SJCRH30 (cell line): ENCODE measurements at places on chromosomes 7 and 10. TPM values are rescaled to one million over a fixed set of nuclear protein-coding genes. Genes with fewer than 3 reads are reported as not detected.
A peak's percentile ranks its signal among the peaks of the same experiment; 100 is the strongest.

GRCh38 chr10:101660256-101660655 lies 34.7 kb downstream of the FBXW4 start:
- H3K4me1 ChIP-seq, result no peaks in the 10 kb centered on the region
- peaks cover 43% of the 10 kb centered on the region for H3K36me3 ChIP-seq
- no peak overlapping the region for H3K4me3 ChIP-seq
- H3K27ac ChIP-seq, result no peak overlapping the region
- DNase-seq, result no peak

GRCh38 chr7:157587805-157588560 lies 251.2 kb downstream of the DNAJB6 start:
- DNase-seq, result peak; percentile 40
- H3K27me3 ChIP-seq, result no peaks in the 10 kb centered on the region
- no peak overlapping the region for H3K27ac ChIP-seq
- no peak overlapping the region for H3K4me3 ChIP-seq
- no peaks in the 10 kb centered on the region for H3K4me1 ChIP-seq
- peaks cover 2% of the 10 kb centered on the region; the same call in 1 of the 2 replicates for H3K36me3 ChIP-seq

PIP gene
- total RNA-seq, result not detected in 2 replicates

GRCh38 chr10:3354174-3354900 lies 181.8 kb upstream of the PITRM1 start:
- H3K27ac ChIP-seq, result no peak overlapping the region
- no peaks in the 10 kb centered on the region for H3K4me1 ChIP-seq
- H3K36me3 ChIP-seq, result no peaks in the 10 kb centered on the region
- no peak overlapping the region for H3K4me3 ChIP-seq
- DNase-seq, result no peak

DNA sequence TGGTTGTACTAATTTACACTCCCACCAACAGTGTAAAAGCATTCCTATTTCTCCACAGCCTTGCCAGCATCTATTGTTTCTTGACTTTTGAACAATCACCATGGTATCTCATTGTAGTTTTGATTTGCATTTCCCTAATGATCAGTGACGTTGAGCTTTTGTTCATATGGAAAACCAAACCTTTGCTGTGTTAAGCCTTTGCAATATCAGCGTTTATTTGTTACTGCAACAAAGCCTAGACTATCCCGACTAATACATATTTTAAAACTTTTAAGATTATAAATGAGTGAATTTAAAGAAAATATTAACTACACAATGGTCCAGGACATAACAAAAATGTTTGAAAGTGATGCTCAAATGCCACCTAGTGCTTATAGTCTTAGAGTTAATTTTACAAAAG lies 26.6 kb downstream of the TRIL start:
- peaks cover 6% of the 10 kb centered on the region for H3K4me1 ChIP-seq
- H3K27ac ChIP-seq, result no peak overlapping the region
- H3K4me3 ChIP-seq, result no peak overlapping the region
- H3K27me3 ChIP-seq, result no peaks in the 10 kb centered on the region

DNA sequence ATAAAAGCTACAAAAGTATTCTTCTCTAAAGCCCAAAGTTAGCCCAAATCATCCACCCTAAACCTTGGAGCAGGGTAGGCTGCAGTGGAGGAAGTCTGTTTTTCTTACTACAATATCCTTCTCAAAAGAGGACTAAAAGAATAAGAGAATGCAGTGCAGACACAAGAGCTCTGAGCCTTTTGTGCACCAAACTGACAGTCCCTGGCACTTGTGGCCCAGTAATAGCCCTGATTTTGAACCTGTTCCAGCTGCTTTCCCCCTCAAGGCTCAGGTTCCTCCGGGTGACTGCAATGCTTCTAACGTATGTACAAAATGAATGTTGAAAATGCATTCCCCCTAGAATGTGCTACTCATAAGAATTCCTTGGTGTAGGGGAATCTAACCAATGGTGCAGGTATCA lies 154.4 kb downstream of the JAZF1 start:
- H3K36me3 ChIP-seq, result no peaks in the 10 kb centered on the region
- no peaks in the 10 kb centered on the region for H3K27me3 ChIP-seq
- no peak overlapping the region for H3K27ac ChIP-seq

- DNase-seq, result peak; percentile 61
- H3K27me3 ChIP-seq, result no peaks in the 10 kb centered on the region
- H3K4me3 ChIP-seq, result no peak overlapping the region
- no peak overlapping the region for H3K27ac ChIP-seq
- no peaks in the 10 kb centered on the region for H3K4me1 ChIP-seq
- no peaks in the 10 kb centered on the region for H3K36me3 ChIP-seq
Observed at GRCh38 chr10:68301790-68302502, 29.9 kb upstream of the HNRNPH3 start.

DNA sequence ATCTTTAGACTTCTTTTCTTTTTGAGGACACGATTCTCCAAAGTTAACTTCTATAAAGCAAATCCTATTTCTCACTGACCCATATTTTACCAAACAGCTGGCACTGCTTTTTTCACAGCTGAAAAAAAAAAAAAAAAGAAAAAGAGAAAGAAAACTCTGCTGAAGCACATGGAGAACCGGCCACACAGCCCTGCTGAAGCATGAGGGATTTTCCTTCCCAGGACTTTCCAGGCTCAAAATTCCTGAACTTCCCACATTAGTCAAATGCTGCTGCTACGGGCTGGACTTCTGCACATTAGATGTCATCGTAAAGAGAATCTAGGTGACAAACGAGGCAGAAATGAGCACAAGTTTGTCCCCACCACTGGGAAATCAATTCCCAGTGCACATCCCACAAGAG lies 25.2 kb downstream of the HIPK2 start:
- no peak overlapping the region for H3K27ac ChIP-seq

GRCh38 chr10:79268742-79269141 lies 78.5 kb upstream of the PPIF start:
- H3K27ac ChIP-seq, result no peak overlapping the region
- H3K27me3 ChIP-seq, result no peaks in the 10 kb centered on the region
- H3K4me1 ChIP-seq, result no peaks in the 10 kb centered on the region
- H3K36me3 ChIP-seq, result no peaks in the 10 kb centered on the region
- DNase-seq, result no peak

CPA2 gene
- 1.9 and 2.0 TPM in 2 replicates for total RNA-seq

GRCh38 chr7:98254951-98255610 lies 3.0 kb upstream of the TECPR1 start:
- H3K4me3 ChIP-seq, result no peak overlapping the region
- no peaks in the 10 kb centered on the region for H3K27me3 ChIP-seq
- peaks cover 13% of the 10 kb centered on the region; the same call in 1 of the 2 replicates for H3K4me1 ChIP-seq
- H3K27ac ChIP-seq, result no peak overlapping the region

ACSL5 gene
- 0.06 TPM in 1 of 2 replicates, not detected in the other for total RNA-seq

- H3K27me3 ChIP-seq, result no peaks in the 10 kb centered on the region
- H3K4me1 ChIP-seq, result no peaks in the 10 kb centered on the region
- no peak overlapping the region for H3K27ac ChIP-seq
- no peaks in the 10 kb centered on the region for H3K36me3 ChIP-seq
Observed at GRCh38 chr7:35726654-35727053, 31.7 kb upstream of the HERPUD2 start.

GRCh38 chr10:90965720-90966119 lies 44.8 kb upstream of the ANKRD1 start:
- H3K27me3 ChIP-seq, result no peaks in the 10 kb centered on the region
- H3K4me3 ChIP-seq, result no peak overlapping the region
- no peak for DNase-seq

DNA sequence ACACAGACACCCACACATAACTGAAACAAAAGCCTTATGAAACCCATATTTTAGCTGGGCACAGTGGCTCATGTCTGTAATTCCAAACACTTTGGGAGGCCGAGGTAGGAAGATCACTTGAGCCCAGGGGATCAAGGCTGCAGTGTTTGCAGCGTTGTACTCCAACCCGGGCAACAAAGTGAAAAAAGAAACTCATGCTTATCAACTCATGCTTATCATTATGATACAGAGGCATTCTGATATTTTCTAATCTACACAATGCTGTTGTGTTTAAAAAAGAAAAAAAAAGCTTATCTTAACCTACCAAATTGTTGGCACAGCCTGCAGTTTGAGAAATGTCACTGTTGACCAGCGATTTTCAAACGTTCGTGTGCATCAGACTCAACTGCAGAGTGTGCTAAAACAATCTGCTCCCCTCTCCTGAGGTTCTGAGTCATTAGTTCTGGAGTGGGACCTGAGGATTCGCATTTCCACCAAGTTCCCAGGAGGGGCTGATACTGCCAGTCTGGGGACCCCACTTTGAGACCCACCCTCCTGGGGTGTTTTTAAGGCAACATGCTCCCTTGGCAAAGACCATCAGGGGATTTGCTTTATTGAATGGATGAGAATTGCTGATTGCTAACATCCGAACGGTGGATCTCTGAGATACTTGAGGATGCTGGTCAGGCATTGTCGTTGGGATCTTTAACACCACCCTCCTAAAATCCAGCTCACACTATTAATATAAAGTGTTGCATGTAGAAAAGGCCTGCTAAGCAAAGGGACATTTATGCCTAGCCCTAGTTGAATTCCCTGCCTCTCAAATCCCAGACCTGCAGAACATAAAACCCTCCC lies 16.2 kb downstream of the CHST3 start:
- H3K36me3 ChIP-seq, result no peaks in the 10 kb centered on the region
- H3K27ac ChIP-seq, result no peak overlapping the region; the same call in 1 of the 2 replicates
- no peak overlapping the region for H3K4me3 ChIP-seq
- no peaks in the 10 kb centered on the region for H3K27me3 ChIP-seq

- no peak for DNase-seq
- no peaks in the 10 kb centered on the region for H3K4me1 ChIP-seq
- no peak overlapping the region for H3K4me3 ChIP-seq
- H3K27me3 ChIP-seq, result no peaks in the 10 kb centered on the region
Observed at GRCh38 chr10:69814251-69814650, 12.5 kb downstream of the COL13A1 start.

DNA sequence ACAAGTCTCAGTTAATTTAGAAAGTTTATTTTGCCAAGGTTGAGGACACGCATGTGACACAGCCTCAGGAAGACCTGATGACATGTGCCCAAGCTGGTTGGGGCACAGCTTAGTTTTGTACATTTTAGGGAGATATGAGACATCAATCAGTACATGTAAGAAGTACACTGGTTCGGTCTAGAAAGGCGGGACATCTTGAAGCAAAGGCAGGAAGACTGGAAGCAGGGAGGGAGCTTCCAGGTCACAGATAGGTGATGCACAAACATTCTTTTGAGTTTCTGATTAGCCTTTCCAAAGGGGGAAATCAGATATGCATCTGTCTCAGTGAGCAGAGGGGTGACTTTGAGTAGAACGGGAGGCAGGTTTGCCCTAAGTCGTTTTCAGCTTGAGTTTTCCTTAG lies 29.4 kb upstream of the LANCL2 start:
- no peak for DNase-seq
- H3K27ac ChIP-seq, result no peak overlapping the region
- H3K36me3 ChIP-seq, result no peaks in the 10 kb centered on the region
- peaks cover 2% of the 10 kb centered on the region for H3K27me3 ChIP-seq

DNA sequence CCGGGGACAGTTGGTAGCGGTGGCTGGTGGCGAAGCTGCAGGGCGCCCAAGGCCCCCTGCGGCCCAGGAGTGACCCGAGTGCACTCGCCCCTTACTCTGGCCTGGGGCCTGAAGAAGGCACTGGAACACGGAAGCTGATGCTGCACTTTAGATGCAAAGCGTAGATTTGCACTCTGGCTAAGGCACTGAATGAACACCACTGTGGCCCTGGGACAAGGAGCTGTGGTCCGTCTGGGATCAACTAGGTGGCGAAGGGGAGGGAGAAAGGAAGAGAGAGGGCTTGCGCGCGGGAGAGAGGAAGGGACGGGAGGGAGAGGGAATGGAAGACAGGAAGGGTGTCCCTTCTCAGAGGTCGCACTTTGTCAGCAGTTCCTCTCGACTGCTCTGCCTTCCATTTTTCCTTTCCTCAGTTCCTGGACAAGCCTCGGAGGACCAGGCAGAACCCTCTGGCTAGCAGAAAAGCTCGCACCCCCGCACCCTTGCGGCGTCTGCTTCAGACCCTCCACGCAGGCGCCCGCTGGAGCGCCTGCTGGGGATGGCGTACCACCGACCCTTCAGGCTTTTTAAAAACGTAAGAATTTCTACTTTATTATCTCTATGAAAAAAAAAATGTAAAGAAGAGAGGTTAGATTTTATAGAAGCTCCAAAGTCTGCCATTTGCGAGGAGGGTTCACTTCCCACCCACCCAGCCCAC lies 1.2 kb downstream of the FERD3L start:
- H3K27ac ChIP-seq, result no peak overlapping the region
- H3K36me3 ChIP-seq, result no peaks in the 10 kb centered on the region
- no peaks in the 10 kb centered on the region for H3K4me1 ChIP-seq
- DNase-seq, result no peak
- H3K4me3 ChIP-seq, result no peak overlapping the region

DNA sequence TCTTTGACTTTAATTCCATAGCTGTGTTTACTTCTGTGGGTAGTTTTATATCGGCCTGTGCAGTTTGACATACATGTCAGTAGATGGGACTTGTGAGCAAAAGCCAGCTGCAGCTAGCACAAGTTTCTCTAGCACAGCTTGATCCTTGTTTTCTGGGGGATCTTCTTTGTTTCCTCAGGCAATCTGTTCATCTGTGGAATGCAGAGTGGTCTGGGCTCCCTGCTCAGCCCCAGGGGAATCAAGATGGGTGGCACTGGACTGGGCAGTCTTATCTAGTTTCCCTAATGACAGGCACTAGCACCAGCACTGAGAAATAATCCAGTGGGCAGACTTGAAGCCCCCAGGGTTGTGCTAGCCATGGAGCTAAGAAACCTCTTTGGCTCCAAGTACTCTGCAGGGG lies 40.8 kb downstream of the CYP2C19 start:
- H3K27me3 ChIP-seq, result no peaks in the 10 kb centered on the region
- no peak overlapping the region for H3K4me3 ChIP-seq
- no peak overlapping the region for H3K27ac ChIP-seq
- H3K4me1 ChIP-seq, result no peaks in the 10 kb centered on the region

- no peak for DNase-seq
- no peaks in the 10 kb centered on the region for H3K4me1 ChIP-seq
- no peak overlapping the region for H3K4me3 ChIP-seq
- no peaks in the 10 kb centered on the region for H3K27me3 ChIP-seq
- H3K36me3 ChIP-seq, result no peaks in the 10 kb centered on the region; the same call in 1 of the 2 replicates
- no peak overlapping the region for H3K27ac ChIP-seq
Observed at GRCh38 chr7:8056439-8056838, 87.8 kb downstream of the GLCCI1 start.

STK32C gene
- total RNA-seq, result 2.8 and 4.2 TPM in 2 replicates

- DNase-seq, result no peak
- no peaks in the 10 kb centered on the region for H3K36me3 ChIP-seq
- H3K4me1 ChIP-seq, result peaks cover 2% of the 10 kb centered on the region; the same call in 1 of the 2 replicates
Observed at GRCh38 chr10:108323274-108323798, 1158.8 kb upstream of the SORCS1 start.

- H3K4me1 ChIP-seq, result no peaks in the 10 kb centered on the region
- H3K4me3 ChIP-seq, result no peak overlapping the region
- no peak for DNase-seq
- H3K36me3 ChIP-seq, result no peaks in the 10 kb centered on the region
- no peaks in the 10 kb centered on the region for H3K27me3 ChIP-seq
Observed at GRCh38 chr10:43322331-43322730, 49.1 kb upstream of the FXYD4 start.

DNA sequence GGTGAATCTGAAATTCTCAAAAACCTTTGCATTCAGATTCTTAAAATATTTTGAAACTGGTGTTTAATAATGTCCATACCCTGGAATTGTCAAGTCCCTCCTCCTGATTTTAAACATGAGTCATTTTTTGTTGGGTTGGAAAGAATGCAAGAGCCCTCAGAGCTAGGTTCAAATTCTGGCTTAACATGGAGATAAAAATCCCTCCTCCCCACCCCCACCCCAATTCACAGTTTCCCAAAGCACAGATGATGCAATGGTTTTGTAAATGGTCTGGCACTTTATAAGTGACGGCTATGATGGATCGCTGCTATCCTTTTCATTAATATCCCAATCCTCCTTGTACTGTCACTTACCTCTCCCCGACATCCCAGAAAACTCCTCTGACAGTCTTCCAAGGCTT lies 332.8 kb downstream of the PLXNA4 start:
- H3K4me3 ChIP-seq, result no peak overlapping the region
- H3K36me3 ChIP-seq, result no peaks in the 10 kb centered on the region
- no peaks in the 10 kb centered on the region for H3K27me3 ChIP-seq
- no peaks in the 10 kb centered on the region for H3K4me1 ChIP-seq
